ENCODE measurements at places on chromosomes 3 and 15.

DNA sequence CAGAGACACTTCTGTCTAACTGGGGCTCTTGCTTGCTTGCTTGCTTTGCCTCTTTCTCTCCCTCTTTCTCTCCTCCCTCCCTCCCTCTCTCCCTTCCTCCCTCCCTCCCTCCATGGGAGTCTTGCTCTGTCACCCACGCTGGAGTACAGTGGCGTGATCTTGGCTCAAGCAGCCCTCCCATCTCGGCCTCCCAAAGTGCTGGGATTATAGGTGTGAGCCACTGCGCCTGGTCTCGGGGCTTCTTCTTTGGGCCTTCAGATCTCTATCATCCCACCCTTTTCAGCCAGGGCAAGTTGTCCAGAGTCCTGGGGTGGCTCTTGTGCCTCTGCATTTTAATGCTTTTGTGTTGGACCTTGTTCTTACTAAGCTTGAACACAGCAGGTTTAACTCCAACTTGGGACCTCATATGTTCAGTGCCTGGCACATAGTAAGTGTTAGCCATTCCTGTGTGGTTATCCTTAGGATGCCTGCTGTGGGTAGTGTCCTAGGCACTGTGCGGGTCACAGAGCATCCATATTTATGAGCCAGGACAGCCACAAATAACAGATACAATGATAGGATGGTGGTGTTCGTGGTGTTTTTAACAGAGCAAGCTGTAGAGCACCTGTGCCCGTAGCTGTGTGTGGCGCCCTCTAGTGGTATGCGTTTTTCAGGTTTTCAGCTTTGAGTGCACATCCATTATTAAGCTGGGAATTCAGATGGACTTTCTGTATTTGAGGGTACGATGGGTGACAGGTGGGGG is 75.1 kb downstream of the CCK start:
- DNase-seq: peak; percentile 52

DNA sequence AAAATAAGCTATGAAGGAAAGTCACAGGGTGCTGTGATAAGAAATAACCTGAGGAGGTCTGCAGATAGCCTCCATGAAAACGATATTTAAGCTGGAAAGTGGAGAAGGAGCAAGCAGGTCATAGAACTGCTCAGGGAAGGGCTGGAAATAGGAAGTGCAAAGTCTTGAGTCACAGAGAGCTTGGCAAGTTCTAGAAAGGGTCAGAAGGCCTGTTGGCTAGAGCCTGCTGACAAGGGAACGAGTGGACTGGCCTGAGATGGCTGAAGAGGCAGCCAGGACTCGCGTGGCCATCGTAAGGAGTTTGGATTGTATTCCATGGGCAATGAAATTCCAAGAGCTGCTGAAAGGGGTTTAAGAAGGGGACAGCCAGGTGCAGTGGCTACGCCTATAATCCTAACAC is 64.7 kb upstream of the IL12A start:
- DNase-seq: no peak

DNA sequence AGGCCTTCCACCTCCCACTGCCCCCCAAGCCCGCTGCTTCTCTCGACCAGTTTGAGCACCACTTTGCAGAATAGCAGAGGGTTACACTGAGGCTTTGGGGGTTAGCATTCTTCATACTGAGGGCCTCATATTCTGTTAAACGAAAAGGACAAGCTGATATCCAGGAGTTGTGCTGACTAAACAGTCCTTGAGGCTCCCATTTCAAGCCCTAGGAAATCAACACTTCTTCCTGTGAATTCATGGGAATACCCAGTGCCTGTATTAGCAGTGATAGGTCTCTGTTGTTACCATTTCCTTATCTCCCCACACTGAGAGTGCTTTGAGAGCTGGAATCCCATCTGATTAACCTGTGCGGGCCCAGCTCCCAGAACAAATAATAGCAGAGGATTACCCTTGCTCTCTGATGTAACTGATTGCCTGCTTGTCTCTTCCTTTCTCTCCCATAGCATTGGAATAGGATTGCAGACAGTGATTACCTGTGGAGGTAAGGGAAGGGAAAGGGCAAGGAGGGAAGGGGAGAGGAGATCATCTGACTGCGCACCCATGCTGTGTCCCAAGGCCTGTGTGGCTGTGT is 930 bp downstream of the FBXW12 start:
- DNase-seq: no peak

GRCh38 chr3:143601723-143602484 is 246.4 kb downstream of the SLC9A9 start:
- no peak for DNase-seq

GRCh38 chr3:4688411-4688810 is 195.3 kb downstream of the ITPR1 start:
- no peak for DNase-seq

- DNase-seq: no peak
These were observed 25.6 kb downstream of the TEX9 start for GRCh38 chr15:56390739-56391267.

DNA sequence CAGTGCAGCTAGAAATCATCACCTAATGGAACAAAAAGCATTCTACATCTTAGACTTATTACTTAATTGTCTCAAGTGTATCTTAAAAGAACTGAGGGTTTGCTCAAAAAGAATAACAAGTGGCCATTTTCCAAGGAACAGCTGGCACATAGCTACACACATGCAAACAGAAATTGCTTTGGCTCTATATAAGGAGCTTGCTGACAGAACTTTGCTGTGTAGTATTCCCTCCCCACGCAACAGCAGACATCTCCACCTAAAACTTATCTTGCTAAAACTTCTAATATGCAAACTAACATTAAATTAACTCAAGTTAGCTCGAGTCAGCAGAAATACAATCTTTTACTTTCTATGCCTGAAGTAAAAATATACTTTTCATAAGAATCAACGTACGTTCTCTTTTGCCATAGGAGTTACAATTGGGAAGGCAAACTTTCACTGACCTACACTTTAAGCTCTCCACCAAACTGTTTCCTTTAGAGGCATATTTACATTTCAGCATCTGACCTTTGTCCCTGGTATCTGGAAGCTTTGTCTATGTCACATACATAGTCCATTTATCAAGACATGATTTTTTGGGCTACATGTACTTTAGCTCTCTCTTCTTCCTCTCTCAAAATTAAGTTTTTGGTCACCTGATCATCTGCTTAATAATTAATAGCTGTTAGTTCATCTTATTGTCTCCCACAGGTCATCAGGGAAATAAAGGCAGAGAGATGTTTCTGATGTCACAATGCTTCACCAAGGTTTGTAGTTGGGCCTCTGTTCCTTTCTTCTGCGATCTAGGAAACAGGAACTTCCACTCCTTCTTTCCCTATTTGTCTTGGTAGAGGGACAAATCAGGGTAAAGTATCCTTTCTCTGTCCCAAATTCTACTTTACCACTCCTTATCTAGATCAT is 163.4 kb upstream of the AGTR1 start:
- no peak for DNase-seq

DNA sequence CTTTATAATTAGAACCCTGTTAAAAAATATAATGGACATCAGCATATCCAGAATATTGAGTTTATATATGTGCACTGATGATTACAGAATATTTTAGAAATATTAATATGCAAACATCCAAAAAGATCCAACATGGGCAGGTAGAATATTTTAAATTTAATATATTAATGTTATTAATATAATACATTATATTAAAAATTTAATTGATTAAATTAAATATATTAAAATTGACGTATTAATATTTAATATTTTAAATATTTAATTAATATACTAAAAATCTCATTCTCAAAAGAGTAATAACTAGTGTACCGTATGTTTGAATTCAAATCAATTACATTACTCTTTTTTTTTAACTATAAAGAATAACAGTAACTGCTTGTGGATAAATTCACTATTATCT is 73.8 kb upstream of the FURIN start:
- DNase-seq: no peak

- no peak for DNase-seq
These were observed 59.7 kb upstream of the TBL1XR1 start for GRCh38 chr3:177257006-177257405.

GRCh38 chr3:4949659-4950058 is 29.6 kb upstream of the BHLHE40 start:
- DNase-seq: no peak

DNA sequence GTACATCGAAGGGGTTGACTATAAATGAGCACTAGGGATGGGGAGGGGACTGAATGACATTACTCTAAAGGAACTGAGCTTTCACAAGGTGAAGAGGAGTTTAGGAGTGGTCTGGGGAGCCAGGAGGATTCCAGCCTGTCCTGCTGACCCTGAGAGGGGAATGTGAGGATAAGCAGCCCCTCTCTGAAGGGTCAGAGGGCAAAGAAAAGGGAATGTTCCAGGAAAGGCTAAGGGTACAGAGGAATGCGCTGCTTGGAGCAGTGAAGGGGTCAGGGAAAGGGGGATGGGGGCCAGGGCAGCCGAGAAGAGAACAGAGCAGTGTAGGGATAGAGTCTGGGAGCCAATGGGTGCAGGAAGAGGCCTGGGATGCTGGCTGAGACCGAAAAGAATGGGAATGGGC is 28.0 kb upstream of the TPM1 start:
- no peak for DNase-seq

- no peak for DNase-seq
These were observed 129.9 kb downstream of the RORA start for GRCh38 chr15:61099020-61099810.

DNA sequence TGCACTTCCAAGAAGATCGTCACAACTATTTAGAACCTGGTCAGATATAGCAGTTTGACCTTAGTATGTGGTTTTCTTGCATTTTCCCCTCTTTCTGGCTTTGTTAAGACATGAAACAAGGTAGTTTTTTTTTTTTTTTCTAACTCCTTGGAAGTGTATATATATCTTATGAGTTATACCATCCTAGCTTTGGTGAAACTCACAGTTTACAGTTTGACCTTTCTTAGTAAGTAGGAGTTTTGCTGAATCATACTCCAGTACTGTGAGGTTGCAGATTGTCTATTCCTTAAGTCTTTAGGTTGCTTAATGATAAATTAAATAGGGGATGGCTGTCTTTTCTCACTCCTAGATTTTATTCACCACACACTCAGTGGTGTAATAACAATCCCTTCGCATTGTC is 325.0 kb downstream of the RBMS3 start:
- DNase-seq: no peak

- DNase-seq: no peak
These were observed 44.0 kb downstream of the SUCLG2 start for GRCh38 chr3:67610458-67610857.

DNA sequence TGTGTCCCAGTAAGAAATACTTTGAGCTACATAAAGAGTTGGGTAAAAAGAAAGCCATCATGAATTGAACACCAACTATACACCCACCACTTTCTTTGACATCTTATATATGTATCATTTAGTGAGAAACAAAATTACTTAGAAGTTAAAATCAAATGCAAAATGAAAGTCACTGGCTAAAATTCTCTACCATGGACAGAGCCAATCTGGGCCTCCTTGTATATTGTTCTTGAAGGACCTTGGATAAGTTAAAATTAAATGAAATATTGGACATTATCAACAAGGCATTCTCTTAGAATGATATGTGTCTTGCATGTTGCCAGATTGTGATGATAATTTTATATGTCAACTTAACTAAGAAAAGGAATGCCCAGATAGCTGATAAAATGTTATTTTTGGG is 64.2 kb upstream of the CHL1 start:
- DNase-seq: no peak

GRCh38 chr3:51283421-51283820 is 101.7 kb upstream of the MANF start:
- DNase-seq: no peak

GRCh38 chr15:34330279-34330678 is 7.3 kb downstream of the SLC12A6 start:
- DNase-seq: no peak

DNA sequence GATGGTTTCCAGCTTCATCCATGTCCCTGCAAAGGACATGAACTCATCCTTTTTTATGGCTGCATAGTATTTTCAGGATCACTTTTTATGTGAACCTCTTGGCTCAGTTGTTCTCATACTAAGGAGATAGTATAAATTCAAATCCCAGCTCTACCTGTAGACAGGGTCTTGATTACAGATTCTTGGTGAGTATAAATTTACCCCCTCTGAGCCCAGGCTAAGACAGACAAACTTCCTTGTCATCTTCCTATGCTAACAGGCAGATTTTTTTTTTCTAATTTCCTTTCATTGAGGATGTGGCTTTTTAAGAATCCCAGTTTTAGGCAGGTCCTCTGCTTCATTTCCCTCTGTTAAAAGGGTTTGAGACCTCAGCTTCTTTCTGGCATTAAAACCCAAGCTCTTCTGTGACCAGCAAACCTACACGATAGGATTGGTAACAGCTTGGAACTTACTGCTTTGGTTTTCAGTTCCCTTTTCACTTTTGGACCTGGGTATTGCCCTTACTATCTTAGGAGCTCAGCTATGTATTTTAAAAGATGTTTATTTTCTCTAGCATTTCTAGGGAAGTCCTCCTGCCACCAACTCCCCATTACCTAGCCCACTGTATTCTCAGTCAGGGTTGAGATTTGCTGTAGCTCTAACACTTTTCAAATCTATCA is 72.5 kb downstream of the VPS8 start:
- DNase-seq: no peak

DNA sequence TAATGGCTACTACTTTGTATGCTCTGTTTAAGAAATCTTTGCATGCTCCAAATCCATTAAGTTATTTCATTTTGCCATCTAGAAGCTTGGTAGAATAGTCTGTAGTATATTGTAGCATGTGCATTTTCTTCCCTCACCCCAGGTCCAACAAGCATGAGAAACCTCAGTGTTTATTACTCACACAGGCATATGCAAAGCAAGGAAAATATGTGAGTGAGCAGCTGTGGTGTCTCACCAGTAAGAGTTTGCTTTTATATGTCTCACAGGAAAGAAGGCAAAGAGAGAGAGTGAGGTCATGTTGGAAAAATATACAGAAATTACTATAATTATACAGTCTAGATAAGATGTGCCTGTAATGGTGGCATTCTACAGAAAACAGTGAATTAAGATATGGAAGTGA is 312.5 kb downstream of the C3orf38 start:
- DNase-seq: no peak

- DNase-seq: no peak
These were observed 46.0 kb upstream of the SMAD6 start for GRCh38 chr15:66655997-66656396.

DNA sequence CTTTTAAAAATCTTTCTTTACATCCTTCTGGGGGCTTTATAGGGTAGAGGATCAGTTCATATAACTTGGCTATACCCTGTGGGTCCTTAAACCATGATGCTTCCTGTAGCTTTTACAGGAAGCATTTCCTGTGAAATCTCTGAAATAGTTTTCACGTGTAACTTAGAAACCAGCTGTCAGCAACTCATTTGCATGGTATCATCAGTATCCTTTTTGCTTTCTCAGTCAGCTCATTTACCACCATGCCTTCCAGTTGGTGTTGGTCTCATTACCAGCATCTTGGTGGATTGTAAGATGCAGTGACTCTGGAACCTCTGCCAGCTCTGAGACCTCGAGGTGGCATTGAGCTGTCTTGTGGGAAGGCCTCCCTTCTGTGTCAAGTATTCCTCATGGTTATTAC is 96.7 kb upstream of the MYZAP start:
- no peak for DNase-seq

DNA sequence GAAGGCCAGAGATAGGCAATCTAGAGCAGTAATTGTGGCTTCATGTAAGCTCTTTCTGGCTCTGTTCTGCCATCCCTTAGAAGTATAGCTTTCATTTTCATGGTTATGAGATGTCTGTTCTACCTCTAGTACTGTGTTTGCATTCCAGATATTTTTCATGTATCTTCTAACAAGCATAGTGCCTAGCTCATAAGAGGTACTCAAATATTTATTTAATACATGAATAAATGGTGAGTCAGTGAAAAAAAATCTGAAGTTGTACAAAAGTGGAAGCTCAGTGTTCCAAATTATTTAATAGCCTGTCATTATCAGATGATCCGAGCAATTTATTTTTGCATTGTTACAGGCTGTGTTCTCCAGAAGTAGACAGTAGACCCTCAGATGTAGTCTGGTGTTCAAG is 64.3 kb downstream of the OXSM start:
- DNase-seq: no peak
